Naive thymus-derived CD8-positive, alpha-beta T cell (primary cell): ENCODE measurements at places on chromosomes 3 and 15.

DNA sequence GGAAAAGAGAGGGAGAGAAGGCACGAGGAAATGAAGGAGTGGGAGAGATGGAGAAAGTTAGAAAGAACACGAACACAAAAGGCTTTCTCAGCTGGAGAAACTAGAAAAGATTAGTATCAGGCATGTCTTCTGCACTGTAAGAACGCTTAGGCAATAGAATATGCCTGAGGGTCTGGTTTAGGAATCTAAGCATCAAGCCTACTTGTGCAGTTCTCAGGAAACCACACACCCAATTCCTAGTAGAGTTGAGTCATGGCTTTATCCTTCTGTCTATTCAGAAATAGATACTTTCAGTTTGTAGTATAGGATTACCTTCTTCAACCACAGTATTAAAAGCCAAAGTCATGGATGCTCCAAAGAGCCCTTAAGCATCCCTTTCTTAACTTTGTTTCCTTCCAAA, 969.4 kb downstream of the NTRK3 start:
- DNase-seq: no peak

DNA sequence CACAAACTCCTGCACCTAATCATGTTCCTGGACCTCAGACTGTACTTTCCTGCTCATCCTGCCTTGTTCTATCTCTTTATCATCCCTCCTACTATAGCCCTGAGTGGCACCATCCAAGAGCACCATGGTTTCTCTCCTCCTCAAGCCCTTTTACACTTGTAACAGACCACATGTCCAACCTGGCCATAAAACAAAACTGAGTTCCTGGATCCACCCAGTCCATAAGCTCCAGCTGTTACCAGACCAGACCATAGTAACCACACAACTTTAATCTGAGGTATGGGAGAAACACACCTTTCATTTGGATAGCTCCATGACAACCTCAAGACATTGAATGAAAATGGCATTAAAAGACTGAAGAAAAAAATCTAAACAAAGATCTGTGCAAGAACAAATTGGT, 9.1 kb downstream of the TM4SF18 start:
- DNase-seq: no peak

GRCh38 chr3:101095693-101096430, 102.6 kb upstream of the ABI3BP start:
- DNase-seq: no peak

DNA sequence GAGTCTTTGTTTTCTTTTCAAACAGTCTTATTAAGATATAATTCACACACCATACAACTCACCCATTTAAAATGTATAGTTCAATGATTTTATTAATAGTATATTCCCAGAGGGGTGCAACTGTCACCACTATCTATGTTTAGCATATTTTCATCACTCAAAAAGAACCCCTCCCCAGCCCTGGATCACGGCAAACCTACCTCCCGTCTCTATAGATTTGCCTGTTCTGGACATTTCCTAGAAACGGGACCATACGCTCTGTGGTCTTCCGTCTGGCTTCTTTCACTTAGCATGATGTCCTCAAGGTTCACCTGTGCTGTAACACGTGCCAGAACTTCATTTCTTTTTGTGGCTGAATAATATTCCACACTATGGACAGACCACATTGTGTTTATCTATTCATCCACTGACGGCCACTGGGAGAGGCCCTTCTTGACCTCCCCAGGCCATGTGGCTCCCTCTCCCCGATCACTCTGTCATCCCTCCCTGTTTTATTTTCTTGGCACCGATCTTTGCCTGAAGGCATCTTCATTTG, 56.4 kb downstream of the IQSEC1 start:
- no peak for DNase-seq

DNA sequence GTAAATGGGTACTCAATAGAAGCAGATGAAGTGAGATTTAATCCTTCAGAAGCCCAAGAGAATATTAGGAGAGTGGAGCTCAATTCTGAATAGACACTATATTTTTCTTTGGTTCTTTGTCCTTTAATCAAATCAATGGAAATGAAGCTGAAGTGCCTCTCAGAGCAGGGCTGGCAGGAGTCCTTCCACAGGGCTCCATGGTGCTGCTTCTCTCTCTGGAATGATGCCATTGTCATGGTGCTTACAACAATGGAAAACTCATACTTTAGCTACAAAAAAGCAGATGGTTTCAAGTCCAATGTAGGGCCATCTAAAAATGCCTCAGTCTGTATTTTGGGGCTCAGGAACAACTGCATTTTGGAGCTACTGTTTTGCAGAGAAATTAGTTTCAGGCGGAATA, 125.1 kb downstream of the SNRK start:
- no peak for DNase-seq

DNA sequence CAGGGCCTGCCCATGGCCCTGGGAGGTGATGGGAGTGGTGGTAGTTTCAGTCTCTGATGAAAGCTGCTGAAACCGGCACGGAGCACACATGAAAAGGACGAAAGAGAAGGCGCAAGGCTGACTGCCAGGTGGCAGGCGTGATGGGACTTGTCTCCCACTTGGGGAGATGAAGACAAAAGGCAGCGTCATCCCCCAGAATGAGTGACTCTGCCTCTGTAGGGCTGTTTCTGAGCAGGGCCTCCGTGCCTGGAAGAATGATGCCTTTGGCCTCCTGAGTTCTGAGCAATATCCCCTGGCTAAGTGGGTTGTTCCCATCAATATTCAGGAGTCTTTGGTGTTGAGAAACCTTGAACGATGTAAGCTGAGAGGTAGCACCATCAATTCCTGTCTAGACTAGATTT, 237.8 kb downstream of the OPA1 start:
- no peak for DNase-seq

GRCh38 chr3:142628801-142629200, 32.6 kb downstream of the PLS1 start:
- no peak for DNase-seq

DNA sequence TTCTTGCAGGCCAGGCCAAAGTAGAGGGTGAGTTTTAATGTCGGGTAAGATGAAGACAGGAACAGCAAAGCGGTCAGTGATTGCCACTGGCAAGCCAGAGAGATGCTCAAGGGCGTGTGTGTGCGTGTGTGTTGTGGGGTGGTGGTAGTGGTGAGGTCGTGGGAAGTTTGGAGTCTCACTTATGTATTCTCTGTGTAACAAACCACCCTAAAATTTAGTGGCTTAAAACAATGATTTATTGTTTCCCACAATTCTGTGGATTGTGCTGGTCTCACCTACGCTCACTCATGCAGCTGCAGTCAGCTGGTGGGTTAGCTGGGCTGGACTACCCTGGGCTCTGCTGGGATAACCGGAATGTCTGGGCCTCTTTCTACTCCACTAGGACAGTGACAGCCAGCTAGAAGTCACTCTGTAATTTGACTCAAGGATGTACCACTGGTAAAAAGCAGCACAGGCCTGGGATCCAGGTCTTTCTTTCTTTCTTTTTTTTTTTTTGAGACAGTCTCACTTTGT, 50.9 kb upstream of the BHLHE40 start:
- DNase-seq: no peak

DNA sequence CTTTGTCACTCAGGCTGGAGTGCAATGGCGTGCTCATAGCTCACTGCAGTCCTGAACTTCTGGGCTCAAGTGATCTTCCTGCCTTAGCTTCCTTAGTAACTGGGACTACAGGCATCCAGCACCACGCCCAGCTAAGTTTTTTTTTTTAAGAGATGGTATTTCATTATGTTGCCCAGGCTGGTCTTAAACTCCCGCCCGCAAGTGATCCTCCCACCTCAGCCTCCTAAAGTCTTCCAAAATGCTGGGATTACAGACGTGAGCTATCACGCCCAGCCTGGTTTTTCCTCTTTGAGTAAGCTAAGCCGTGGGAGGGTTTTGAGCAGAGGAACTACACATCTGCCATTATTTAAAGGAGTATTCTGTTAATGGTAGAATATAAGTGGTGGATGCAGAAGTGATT, 7.4 kb upstream of the LRRFIP2 start:
- no peak for DNase-seq
